ENCODE measurements at places on chromosomes 3 and 15.

GRCh38 chr15:27498700-27499099, 527.7 kb downstream of the GABRG3 start:
- no peak for DNase-seq

GRCh38 chr3:76442374-76442915, 597.5 kb upstream of the ROBO2 start:
- DNase-seq = no peak

- peak; percentile 12 for DNase-seq
Measured at GRCh38 chr3:64408770-64409169, 183.5 kb upstream of the PRICKLE2 start.

GRCh38 chr15:63332367-63333124, 49.1 kb downstream of the CA12 start:
- peak; percentile 95 for DNase-seq

GRCh38 chr3:121295452-121295851, 250.3 kb downstream of the POLQ start:
- DNase-seq = peak; percentile 28

DNA sequence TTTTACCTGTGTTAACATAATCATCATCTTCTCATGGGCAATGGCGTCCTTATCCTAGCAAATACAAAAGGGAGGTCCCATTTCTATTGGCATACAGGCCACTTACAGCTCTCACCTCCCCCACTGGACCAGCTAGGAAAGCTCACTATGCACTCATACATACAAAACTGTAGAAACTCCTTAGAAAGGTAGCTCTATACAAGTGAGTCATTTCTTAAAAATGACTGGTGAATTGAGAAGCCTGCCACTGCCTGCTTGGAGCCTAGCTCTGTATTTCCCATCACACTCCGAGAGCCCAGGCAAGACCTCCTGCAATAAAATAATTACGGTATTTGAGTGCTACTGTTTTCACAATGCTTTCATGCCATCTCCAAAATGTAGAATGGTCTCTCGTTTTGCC, 321.8 kb downstream of the ULK4 start:
- peak; percentile 21 for DNase-seq

- no peak for DNase-seq
Measured at GRCh38 chr15:74960995-74961588, 4.5 kb upstream of the RPP25 start.

GRCh38 chr3:182789371-182789770, 3.9 kb upstream of the ATP11B start:
- DNase-seq = no peak

DNA sequence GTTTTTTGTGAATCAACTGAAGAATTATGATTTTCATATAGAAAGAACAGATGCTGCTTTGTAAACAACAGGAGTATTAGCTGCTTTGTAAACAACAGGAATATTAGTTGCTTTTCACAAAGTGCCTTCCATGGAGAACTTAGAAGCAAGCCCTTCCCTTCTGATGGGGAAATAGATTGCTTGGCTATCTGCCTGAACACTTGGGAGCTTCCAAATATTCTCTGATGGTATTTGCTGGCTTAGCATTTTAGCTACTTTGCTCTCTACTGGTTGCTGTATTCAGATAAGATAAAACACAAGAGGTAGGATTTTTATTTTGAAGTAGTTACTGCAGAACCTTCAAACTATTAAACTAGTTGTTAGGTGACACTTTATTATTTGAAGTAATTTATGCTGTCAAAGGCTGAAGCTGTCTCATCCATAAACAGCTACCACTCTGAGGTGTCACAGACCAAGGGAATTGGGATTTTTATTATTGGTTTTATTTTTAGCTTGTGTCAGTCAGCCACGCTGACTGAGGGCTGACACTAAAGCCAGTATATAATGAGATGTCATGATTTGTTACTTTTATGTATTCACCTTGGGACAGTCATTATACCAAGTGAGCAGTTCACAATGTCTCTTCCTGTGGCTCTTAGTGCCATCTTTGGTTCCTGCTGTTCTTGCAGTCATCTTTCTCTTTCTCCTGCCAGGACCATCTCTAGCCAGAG, 50.0 kb downstream of the ZIC1 start:
- DNase-seq = no peak

GRCh38 chr3:17833786-17834559, 91.5 kb upstream of the TBC1D5 start:
- peak; percentile 61 for DNase-seq

GRCh38 chr3:117193390-117193789, 483.8 kb downstream of the TUSC7 start:
- no peak for DNase-seq

DNA sequence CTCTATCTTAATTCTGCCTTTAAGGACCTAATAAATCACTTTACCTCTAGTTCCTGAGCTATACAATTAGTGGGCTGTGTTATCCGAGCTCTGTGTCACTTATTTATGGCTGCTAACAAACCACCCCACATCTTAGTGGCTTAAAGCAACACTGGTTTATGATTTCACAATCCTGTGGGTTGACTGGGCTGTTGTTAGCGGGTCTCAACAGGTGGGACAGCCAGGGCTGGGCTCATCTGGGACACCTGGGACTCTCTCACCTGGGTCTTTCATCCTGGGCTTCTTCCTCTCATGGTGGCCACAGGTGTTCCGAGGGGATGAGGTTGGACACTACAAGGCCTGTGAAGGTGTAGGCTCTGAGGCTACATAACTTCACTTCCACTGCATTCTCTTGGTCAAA, 35.8 kb upstream of the CHST2 start:
- DNase-seq = no peak

GRCh38 chr3:168888781-168889180, 774.7 kb downstream of the MECOM start:
- DNase-seq = no peak

GRCh38 chr3:47855461-47856383, 52.8 kb downstream of the DHX30 start:
- DNase-seq = no peak

DNA sequence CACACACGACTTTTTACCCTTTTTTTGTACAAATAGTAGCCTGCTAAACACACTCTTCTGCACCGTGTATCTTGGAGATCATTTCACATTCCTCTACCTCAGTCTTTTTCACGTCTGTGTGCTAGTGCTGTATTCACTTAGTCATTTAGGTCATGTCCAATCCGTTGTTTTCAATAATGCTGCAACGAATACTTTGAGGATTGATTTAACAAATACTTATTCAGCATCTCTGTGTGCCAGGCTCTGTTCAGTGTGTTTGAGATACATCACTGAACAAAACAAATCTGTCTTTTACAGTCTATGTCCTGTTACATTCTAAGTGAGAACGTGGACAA, 882 bp downstream of the JMJD7 start:
- no peak for DNase-seq

- no peak for DNase-seq
Measured at GRCh38 chr3:65880350-65880749, 158.4 kb downstream of the MAGI1 start.
